ENCODE measurements at places on chromosomes 5 and 9.

DNA sequence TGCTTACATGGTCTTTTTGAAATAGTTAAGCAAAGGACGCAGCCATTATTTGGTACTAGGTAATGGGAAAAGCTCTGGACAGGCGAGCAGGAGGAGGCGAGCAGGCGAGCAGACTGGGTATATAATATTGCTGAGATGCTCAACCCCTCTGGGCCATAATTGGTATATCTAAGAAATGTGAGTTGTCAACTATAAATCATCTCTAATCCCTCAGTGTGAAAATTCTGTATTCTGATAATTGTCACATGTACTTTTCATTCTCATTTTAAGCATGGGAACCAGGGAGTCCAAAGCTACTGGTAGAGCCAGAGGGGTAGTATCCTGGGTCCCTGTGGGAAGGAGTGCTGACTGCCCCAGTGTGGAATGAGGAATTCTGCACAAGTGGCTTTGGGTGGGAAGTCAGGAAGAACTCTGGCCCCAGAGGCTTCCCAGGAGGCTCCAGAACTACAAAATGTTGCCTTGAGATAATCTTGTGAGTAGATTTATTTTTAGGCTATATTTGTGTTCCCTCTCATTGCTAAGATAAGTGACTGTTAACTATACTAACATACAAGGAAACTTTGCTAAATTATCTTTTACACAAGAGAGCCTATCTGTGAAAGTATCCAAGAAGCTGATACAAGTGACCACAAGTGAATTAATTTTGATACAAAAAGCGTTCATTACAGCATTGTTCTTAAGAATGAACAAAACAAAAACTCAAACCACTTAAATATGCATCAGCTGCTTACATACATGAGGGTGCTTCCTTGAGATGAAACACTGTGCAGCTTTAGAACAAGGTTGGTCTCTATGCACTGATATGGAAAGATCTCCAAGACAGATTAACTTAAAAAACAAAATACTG, 70.5 kb upstream of the TNFAIP8 start:
- peak; percentile 55 for DNase-seq

DNA sequence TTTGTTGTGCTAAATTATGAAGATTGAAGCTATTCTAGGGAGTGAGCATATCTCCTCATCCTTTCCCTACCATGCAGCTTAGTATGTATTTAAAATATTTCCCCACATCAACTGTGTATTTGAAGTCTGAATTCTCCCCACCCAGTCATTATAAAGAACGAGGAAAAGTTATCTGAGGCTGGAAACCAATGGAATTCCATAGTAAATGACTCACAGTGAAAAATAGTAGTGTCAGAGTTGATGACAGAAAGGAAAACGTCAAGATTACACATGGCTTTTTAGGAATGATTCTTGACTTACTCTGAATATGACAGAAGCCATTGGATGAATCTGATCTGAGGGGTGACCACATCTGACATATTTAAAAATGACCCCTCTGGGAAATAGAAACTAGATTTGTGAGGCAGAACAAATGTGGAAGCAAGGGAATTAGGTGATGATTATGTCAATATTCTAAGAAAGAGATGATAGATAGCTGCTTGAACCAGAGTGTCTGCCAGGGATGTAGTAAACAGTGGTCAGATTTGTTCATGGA, 1768.9 kb upstream of the CDH9 start:
- DNase-seq, result no peak

DNA sequence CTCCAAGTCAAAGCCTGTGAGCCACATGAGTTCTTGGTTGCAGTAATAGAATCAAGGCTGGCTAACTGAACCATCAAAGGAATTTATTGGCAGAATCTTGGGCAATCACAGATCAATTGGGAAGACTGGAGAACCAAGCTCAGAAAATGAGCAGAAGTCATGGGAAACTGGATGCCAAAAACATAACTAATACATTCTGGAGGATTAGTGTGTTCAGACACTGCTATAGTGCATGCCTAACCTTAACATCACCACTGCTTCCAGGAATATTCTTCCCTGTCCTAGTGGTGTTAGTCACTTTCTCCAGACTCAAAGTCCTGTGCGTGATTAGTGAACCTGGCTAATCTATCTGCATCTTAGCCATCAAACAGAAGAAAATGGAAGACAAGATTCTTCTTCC, 843.7 kb downstream of the EFNA5 start:
- DNase-seq, result no peak

DNA sequence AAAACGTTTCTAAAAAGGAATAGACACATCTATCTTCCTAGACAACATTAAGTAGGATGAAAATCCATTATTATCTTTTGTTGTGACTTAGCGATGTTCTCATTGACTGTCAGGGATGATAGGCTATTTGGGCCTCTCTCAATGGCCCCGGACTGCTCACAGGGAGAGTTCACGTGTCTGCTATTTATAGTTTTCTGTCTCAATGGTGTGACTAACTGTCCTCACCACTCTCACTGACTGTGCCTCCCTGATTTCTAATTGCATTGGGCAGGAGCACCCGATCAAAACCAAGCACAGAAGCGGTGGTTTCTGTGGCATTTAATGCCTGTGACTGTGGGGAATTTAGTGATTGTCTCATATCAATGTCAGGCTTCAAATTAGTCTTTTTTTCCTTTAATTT, 286.7 kb upstream of the KLF9 start:
- DNase-seq, result no peak

- no peak for DNase-seq
These were observed 153.1 kb upstream of the OTULINL start for GRCh38 chr5:14428302-14429081.

DNA sequence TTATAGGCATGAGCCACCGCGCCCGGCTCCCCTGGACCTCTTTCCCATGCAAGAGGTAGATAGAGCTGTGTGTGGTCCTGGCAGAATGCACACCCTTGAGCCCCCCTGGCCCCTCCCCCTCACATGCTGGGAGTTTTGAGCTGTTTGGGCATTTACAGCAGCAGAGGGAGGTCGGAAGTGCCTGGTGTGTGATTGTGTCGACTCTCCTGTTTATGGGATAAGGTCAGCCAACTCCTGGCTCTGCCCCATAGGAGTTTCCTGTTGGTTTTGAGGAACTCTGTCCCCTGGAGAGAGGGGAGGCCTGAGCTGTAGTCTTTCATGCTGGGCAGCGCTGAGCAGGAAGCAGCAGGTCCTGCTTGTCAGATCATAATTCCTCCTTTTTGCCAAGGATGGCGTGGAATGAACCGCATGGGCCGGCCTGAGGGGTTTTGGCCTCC, 6.0 kb downstream of the LRRC8A start:
- no peak for DNase-seq

- peak; percentile 94 for DNase-seq
These were observed at the start of gene ZNF354C for GRCh38 chr5:179060116-179061008. Gene ZNF354C, plus strand, starts transcription at chr5:179060373. Its CDS starts 1,696 bp downstream, at chr5:179062069.

- DNase-seq, result no peak
These were observed 517.8 kb upstream of the PAPPA start for GRCh38 chr9:115635680-115636383.

- DNase-seq, result no peak
These were observed 499.6 kb upstream of the MPDZ start for GRCh38 chr9:13779106-13779505.

DNA sequence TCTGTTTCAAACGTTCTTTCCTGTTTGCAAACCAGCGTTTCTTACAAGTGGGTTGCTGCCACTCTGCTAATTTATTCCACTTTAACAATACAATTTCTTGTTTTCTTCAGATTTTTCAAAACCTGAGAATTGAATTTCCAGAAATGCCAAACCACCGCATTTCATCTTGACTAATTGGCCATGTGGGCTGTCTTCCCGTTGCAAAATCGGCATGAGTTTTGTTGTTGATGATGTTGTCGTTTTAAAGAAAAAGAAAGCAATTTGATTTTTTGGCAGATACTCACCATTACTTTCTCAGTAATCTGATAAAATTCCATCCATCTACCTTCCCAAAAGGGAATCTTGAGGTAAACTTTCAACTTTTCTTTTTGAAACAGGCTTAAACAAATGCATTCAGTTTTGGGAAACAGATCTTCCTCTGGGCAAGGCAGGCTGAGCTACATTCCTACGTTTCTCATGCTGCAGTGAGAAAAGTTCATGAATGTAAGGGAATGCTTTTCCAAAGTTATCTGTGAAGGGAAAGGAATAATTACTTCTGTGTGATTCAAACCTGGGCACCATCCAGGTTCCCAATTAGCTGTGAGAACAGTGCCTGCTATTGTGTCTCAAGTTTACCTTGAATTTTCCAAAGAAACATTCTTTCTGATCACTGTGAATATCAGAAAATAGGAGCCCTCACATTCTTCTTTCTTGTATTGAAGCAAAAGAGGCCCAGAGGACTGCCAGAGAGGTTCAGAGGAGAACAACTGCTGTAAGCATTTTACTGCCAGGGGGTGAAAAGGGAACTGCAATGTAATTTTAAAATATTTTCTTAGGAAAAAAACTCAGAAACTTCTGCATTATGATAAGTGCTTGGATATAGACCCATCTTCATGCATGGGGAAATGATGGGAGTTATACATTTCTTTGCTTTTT, 100.7 kb upstream of the TUT7 start:
- DNase-seq, result peak; percentile 63

DNA sequence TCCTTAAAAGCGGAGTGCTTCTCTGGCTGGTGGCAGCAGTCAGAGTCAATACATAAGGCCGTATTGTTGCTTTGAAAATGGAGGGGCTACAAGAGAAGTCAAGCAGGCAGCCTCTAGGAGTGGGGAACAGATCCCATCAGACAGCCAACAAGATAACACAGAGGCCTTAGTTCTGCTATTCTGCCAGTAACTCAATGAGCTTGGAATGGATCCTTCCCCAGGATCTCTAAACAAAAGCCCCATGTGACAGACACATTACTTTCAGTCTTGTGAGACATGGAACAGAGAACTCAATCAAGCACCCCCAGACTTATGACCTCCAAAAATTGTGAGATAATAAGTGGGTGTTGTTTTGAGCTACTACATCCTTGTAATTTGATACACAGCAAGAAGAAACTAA, 158.6 kb downstream of the RFX3 start:
- DNase-seq, result no peak

- no peak for DNase-seq
These were observed 4.9 kb upstream of the SCGB3A1 start for GRCh38 chr5:180596115-180596667.

- no peak for DNase-seq
These were observed 272.6 kb downstream of the FANCC start for GRCh38 chr9:95044731-95045508.

DNA sequence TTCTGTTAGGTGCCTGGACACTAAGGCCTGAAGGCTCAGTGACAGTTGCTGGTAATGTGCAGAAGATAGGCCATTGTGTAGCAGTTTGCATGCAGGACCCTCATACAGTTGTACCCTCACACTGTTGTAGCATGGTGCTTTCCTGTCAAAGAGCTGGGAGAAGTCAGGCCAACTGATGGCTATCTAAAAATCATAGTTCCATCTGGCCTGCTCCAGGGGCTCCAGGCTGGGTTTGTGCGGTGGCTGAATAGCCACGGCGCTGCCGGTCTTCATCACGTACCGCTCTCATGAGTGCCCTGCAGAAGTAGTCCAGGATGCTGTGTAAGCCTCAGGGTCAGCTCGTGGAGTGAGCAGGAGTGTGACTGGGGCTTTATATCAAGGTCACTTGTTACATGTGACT, 12.2 kb downstream of the SECISBP2 start:
- DNase-seq, result no peak

DNA sequence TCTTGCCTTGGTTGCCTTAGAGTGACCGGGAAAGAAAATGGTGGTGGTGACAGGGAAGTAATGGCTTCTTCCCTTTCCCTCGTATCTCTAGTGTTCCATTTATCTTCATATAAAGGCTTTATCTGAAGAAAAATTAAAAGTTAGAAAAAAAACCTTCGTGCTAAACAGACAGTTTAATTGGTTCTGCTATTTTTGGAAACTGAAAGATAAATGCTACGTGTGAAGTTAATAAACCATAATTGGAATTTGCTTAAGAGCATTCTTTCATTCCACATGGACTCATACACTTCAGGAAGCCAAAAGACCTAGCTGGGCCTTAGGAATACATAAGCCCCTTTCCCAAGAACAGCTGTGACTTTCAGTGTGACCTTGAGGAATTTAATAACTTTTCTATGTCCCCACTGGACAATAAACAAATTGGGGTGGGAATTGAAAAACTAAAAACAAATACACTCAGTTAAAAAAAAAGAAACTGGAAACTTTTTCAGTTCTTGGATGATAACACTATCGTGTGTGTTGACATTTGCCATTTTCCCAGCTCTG, 818.8 kb upstream of the WWC1 start:
- no peak for DNase-seq

- DNase-seq, result no peak
These were observed 65.2 kb downstream of the TMC1 start for GRCh38 chr9:72586388-72587130.

GRCh38 chr5:178083922-178084321, 29.4 kb upstream of the N4BP3 start:
- DNase-seq, result no peak

DNA sequence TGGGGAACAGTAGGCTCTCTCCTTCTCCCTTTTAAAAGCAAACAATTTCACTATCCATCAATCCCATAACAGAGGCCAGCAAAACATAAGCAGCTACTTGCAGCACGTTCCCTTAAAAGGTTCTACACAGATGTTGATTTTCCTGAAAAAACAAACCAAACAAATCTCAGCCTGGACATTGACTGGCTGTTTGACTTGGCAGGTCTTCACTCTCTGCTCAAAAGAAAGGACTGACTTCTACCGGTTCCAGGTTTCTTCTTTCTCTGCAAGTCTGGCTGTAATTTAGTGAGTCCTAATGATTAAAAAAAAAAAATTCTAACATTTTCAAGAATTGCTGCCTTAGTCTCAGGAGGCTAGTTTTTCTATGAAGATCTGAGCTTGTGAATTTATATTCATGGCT, 203.1 kb upstream of the EFNA5 start:
- DNase-seq, result no peak

Data from umbilical cord (tissue), 2 donors.